ENCODE measurements at places on chromosomes 3 and 15.

DNA sequence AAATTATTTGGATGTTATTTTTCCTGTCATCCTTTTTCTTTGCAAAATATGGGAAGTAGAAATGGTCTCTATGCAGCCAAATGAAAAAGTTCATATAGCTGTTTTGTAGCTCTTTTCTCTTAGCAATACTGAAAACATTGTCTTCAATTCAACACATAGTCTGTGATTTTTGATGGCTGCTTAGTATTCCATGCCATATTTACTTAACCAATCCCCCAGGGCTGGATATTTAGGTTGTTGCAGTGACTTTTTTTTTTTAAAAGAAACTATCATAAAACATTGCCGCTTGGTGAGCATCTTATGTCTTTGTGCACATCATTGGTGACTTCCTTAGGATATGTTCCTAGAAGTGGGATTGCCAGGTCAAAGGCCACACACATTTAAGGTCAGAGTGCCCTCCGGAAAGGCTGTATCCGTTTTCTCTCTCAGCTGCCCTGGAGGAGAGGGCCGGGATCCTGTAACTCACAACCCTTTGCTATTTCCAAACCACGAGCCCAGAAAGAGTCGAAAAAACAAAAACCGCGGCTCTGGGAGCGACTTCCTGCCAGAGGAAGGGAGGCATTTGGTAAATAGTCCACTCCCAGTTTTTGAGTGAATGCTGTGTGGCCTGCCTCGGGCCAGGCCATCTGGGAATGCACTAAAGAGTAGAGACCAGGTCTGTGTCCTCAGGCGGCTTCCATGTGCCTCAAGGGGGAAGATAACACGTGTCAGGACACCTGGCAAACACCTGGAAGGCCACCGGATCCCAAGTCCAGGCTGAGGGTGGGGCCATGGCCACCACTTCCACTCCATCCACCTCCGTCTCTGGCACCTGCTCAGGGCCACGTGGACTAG lies 41.9 kb downstream of the SMAD6 start:
- DNase-seq: no peak

DNA sequence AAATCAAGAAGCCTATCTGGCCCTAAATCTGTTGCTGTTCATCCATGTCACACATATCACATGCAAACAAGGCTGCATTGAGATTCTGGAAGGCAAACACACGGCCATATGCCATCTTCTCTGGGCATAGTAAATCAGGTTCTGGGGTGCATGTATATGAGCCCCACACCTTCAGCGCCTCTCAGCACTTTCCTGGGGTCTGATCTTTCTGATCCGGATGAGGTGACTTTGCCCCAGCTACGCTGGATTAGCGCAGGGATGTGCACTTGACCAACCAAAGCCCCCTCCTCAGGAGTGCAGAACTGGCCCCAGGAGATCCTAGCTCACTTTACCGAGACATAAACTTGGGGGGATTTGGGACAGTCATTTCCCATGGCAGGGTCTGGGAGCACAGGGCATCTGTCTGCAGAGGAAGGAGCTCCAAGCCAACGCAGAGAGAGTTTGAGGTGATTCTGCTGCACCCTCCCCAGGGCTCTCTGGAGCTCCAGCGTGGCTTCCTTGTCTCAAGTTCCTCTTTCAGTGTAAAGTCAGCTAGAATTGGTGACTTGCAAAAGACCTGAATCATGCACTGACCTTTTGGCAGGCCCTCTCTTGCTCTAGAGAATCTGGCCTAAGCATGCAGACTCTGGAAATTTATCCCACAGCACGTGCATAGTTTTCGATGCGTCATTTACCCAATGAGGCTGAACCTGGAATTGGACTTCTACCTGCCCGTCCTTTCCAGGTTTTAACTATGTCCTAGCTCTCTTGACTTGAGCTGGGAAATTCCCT lies 63.5 kb upstream of the KLF13 start:
- DNase-seq: no peak

- DNase-seq: peak; percentile 14
Measured at GRCh38 chr15:51536965-51537574, 85.5 kb downstream of the DMXL2 start.

- no peak for DNase-seq
Measured at GRCh38 chr3:63639806-63640205, 12.7 kb upstream of the SNTN start.

DNA sequence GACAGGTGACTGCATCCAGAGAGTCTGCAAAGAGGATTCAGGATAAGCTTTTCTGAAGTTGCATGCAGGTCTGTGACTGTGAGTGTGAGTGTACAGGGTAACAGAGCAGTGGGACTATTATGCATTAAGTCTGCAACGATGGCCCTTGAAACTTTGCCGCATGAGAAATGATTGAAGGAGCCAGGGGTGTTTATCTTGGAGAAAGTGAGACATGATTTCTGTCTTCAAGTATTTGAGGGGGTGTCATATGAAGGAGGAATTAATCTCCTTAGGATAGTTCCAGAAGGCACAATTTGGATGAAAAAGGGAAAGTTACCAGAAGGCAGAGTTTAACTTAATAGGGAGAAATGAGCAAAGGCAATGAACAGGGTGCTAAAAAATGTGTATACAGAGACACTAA lies 119.6 kb downstream of the ARNT2 start:
- no peak for DNase-seq

GRCh38 chr3:189606774-189607173 lies 24.4 kb upstream of the TP63 start:
- no peak for DNase-seq

- DNase-seq: peak; percentile 69
Measured at GRCh38 chr3:46626039-46626438, 13.7 kb downstream of the FAM240A start.

GRCh38 chr3:10188804-10189556 lies 24.3 kb downstream of the IRAK2 start:
- DNase-seq: no peak

DNA sequence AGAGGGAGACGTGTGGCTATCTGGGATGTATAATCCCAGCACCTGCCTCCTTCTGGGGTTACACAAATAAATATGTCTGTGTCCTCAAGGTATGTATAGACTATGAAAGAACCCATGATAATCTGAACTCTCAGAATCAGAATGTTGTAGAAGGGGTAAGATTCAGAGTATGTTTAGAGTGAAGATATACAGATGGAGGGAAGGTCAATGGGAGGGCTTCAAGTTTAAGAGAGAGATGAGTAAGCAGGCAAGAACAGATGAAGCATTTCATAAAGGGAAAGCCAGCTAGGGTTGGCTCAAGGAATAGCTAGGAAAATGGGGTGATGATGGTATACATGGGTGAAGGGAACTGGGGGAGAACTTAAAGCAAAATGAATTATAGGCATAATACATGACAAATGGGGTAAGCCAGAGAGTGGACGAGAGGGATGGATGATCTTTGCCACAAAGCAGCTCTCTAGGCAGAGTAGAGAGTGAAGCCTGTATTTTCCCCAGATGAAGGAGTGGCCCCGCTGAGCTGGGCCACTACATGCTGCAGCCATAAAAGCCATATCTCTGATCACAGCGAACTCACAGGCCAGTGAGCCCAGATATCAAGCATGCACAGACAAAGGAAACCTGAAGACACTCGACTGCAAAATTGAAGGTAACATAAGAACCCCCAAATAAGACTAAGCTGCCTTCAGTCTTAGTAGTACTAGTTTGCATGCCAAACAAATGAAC lies 15.9 kb upstream of the ZBTB38 start:
- DNase-seq: no peak

DNA sequence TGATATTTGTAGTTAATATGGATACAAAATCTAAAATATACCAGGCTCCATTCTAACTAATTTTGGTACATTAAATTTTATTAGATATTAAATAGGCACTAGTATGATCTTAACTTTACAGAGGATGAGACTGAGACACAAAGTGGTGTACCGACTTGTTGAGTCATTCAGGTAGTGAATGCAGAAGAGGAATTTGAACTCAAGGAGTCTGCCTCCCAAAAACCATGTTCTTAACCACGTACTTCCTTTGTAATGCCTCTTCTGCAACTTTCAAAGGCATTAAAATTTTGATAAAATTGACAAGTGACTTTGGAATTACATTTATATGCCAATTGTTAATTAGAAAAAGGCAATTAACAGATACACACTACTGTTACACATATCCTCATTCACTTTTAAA lies 61.8 kb downstream of the ZBBX start:
- DNase-seq: no peak

GRCh38 chr3:48038971-48039481 lies 22.8 kb upstream of the MAP4 start:
- no peak for DNase-seq

DNA sequence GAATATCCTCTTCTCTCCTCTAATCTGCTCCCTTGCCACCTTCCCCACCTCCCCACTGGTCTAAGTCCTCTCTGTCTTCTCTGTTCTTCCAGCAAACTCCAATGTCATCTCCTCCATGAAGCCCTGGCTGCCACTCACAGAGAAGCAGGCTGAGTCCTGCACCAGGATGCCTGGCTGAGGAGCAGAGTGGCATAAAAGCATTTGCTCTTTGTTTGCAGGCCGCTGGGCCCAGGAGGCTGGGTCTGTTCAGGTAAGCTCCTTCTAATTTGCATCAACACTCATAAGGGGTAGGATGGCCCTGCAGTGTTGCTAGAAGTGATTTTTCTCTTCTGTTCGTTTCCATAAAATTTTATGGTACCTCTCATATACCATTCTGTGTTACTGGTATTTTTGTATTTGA lies 43.2 kb upstream of the KLHL25 start:
- DNase-seq: no peak

DNA sequence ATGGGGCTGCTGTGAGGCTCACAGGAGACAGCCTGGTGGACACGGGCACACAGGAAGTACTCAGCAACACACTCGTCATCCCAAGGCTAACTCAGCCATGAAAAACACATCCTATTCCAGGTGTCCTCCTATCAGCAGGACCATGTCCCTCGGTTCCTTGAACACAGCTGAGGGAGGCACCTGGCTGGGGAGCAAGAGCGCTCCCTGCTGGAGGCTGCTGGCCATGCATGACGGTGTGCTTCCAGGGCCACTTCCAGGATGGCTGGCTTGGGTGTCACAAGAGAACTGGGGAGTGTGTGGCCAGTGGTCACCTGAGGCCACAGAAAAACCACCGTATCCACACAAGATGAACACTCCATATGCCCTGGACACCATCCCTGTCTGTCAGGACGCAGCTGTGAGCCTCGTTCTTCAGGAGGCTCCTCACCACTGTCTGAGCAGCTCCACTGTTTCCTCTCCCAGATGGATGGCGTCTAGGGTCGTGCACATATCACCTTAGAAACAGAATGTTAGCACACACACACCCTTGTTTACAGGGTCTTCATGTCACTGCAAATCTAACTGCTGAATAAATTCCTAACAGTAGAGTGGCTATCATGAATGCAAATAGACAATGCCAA lies 31.0 kb downstream of the POC1A start:
- peak; percentile 43 for DNase-seq

DNA sequence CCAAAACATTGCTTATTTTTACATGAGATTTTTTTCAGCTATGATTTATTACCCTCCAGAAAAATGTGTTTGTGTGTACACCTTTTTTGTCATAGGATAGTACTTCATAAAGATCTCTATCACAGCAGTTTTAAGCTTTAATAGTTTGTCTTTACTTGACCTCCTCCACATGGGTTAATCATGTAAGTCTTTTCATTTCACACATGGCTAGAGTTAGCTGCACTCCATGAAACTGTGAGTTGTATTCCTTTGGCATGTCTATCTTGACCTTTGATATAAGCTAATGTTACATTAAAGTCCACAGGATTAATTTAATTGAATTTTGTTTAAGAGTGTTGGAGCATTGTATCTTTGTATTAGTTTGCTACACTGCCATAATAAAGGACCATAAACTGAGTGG lies 217.1 kb downstream of the OTOL1 start:
- DNase-seq: no peak

DNA sequence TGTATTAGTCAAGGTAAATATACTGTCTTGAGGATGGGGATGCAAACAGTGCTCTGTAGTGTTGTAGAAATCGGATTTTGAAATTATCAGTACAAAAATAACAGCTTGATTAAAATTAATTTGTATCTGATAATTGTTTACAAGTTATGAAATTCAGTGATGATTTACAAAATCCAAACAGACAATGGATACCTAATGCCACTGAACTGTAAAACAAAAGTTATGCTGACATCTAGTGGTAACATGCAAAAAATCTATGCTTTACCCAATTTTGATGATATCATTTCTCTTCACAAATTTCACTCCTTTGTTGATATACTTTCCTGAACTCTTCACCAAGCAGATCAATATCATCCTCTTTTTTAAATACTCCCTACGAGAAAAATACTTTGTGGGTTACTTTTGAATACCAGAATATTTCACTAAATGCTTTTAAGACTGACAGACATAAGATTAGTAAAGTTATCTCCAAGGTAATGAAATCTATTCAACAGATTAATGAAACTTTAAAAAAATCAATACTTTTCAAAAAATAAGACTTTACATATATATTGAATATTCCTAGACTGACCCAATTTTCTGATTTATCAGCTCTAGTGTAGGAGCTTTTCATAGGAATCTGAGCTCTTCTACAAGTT lies 36.0 kb downstream of the MNS1 start:
- peak; percentile 34 for DNase-seq

- DNase-seq: peak; percentile 15
Measured at GRCh38 chr15:44535523-44536301, 1.2 kb upstream of the EIF3J start.

GRCh38 chr3:179113903-179114302 lies 34.3 kb upstream of the PIK3CA start:
- DNase-seq: no peak

DNA sequence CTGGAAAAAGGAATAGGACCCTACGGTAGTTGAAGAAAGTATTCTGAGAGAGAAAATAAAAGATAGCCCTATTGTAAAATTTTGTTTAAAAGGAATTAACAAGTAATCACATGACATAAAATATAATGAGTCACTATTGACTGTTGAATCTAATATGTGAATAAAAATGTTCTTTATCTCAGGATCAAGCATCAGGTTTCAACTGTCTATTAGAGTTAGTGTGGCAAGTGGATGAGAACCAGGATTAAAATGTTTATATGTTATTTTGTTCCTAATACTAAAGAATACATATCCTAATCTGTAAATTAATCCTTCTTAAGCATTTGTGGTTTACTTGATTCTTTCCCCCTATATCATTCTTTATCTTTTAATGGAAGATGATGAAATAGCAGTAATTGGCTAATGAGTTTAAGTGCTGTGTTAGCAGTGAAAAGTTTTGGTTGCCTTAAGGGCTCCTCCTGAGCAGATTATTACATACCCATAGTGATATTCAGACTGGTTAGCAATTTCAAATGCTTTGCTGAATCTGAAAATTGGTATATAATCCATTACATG lies 101.8 kb upstream of the BCHE start:
- no peak for DNase-seq

DNA sequence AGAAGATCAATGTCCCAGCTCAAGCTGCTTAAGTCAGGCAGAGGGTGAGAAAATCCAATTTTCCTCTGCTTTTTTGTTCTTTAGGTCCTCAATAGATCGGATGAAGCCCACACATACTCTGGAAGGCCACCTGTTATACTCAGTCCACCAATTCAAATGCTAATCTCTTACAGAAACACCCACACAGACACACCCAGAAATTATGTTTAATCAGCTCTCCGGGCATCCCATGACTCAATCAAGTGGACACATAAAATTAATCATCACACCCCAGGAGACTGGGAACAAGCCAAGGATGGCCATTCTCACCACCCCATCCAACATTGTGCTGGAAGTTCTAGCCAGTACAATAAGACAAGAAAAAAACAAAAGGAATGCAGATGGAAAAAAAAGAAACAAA lies 67.8 kb upstream of the SLC24A5 start:
- peak; percentile 22 for DNase-seq
